ENCODE measurements at places on chromosomes 16 and 17. TPM values are rescaled to one million over a fixed set of nuclear protein-coding genes. Genes with fewer than 3 reads are reported as not detected.

DNA sequence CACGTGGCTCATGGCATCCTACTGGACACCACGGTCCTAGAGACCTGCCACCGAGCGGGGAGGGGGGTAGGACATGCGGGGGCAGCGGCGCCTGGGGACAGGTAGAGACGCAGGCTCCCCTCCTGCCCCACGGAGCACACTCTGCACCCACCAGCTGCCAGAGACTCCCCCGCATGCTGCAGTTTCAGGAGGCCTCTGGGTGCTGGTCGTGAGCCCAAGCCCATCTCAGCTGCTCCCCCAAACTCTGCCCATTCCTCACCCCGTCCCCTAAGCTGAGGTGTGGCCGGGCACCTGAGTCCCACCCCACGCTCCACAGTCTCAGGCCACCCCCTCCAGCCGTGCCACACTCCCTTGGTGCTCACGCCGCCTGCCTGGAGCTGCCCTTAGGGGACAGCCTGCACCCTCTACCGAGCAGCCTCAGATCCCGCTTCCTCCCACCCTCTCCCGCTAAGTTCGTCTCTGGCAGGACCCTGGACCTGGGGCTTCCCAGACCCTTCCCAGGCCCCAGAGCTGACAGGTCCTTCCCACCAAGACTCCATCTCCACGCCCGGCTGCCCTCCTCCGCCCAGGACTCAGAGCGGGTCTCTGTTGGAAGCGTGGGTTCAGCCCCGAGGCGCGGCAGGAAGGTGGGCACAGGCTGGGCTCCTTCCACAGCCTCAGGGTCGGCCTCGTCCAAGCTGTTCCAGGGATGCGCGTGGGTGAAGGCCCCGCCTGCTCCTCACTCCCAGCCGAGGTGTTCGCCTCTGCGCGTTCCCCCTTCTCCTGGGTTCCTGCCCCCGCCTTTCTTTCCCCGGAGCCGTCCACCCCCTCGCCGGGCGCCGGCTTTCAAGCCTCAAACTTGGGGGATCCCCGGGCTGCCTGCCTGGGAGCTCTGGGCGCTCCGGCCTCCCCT lies 1.3 kb downstream of the RAB40B start:
- H3K4me1 ChIP-seq, result no peaks in the 10 kb centered on the region
- peak overlapping the region; percentile 74 for H3K27ac ChIP-seq
- peak overlapping the region; percentile 42 for H3K4me3 ChIP-seq

DNA sequence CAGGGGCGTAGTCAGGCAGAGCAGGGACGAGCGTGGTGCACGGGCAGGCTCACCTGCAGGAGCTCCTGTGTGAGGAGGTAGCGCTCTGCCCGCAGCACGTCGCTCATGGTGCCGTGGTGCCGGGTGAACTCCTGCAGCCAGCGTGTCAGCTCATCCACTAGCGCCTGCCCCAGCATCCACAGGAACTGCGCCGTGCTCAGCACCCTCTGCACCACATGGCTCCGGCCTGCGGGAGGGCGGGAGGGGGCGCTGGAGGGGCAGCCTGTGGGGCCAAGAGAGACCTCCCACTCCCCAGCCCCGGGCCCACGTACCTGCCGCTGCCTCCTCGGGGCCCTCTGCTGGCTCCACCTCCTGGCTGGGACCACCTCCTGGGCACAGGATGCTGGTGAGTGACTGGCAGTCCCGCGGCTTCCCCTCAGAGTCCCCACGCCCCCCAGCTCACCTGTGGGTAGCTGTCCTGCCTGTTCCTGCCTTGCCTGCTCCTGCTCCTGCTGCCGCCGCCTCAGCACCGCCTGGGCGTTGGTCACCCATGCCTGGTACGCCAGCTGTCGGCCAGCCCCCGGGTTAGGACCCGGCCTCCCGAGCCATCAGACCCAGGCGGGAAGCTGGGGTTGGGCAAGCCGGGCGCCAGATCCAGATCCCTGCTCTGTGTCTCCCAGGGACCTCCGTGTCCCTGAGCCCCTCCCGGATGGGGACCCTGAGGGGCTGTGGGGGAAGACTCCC lies 16.6 kb downstream of the CTU2 start:
- H3K27me3 ChIP-seq, result no peaks in the 10 kb centered on the region
- no peaks in the 10 kb centered on the region for H3K4me1 ChIP-seq
- no peaks in the 10 kb centered on the region for H3K36me3 ChIP-seq
- H3K27ac ChIP-seq, result no peak overlapping the region
- no peak overlapping the region for H3K4me3 ChIP-seq

- H3K4me3 ChIP-seq, result no peak overlapping the region
- no peak for DNase-seq
- no peaks in the 10 kb centered on the region for H3K27me3 ChIP-seq
- no peak overlapping the region for H3K27ac ChIP-seq
Measured at GRCh38 chr17:18371455-18371854, 6.1 kb upstream of the EVPLL start.

GRCh38 chr17:21157586-21158370 lies 31.0 kb downstream of the DHRS7B start:
- DNase-seq, result no peak
- H3K27me3 ChIP-seq, result no peaks in the 10 kb centered on the region
- H3K27ac ChIP-seq, result no peak overlapping the region
- peaks cover 4% of the 10 kb centered on the region for H3K4me1 ChIP-seq
- no peak overlapping the region for H3K4me3 ChIP-seq
- H3K36me3 ChIP-seq, result no peaks in the 10 kb centered on the region

DNA sequence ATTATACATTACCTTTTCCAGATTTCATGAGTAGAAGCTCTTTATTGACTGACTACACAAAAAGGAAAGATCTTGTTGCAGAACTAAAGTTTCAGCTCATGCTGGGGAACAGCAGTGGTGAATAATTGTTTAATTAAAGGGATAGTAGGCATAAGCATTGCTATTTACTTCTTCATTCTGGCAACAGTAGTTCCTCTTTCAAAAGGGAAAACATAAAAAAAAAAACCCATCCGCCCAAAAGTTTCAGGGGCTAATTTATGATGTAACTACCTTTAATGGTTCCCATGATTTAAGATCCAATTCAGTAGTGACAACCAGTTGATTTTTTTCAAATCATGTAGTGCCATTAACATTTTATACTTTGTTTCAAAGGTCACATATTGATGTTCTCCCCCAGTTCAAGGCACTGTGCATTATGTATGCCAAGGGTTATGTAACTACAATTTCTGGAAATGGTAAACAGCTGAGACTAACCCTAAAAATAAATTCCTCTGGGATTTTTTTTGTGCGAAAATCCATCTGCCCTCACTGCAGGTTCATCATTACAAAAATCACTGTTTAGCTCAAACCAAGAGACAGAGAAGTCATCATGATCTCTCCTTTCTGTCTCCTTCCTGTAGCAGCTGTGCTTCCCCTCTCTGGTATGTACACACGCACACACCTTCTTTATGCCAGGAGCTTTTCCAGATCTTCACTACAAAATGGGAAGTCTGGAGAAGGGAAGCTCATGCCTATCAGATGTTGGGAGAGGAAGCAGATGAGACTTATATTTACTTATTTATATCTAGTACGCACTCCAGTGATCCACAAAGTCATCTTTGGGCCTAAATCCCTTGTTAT lies 2.2 kb upstream of the PHLPP2 start:
- no peaks in the 10 kb centered on the region for H3K27me3 ChIP-seq
- no peak overlapping the region for H3K4me3 ChIP-seq
- H3K36me3 ChIP-seq, result peaks cover 6% of the 10 kb centered on the region

DNA sequence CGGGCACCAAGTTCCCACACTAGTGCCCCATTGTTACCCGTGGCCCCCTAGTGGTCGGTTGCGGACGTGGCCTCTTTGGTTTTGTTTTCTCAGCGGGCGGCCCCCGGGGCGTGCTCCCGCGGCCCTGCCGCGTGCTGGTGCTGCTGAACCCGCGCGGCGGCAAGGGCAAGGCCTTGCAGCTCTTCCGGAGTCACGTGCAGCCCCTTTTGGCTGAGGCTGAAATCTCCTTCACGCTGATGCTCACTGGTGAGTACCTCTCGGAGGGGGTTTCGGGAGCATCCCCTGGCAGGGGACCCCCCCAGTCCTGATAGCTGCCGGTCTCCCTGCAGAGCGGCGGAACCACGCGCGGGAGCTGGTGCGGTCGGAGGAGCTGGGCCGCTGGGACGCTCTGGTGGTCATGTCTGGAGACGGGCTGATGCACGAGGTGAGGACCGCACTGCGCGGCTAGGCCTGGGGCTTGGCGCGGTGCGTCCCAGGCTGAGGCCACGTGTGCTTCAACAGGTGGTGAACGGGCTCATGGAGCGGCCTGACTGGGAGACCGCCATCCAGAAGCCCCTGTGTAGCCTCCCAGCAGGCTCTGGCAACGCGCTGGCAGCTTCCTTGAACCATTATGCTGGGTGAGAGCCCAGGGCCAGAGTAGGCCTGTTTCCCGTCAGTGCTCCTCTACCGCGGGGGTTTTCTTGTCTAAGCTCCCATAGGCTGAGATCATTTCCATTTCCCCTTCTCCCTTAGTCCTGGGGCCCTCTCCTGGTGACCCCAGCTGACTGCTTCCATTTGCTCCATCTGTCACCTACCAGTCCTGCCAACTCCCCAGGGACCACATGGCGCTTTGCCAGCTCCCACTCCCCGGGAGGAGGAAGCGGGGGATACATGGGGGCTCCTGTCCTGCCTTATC lies 1.7 kb downstream of the SPHK1 start:
- no peak overlapping the region for H3K27ac ChIP-seq
- peak; percentile 83 for DNase-seq
- H3K27me3 ChIP-seq, result no peaks in the 10 kb centered on the region
- peak overlapping the region; percentile 44 for H3K4me3 ChIP-seq
- peaks cover 9% of the 10 kb centered on the region for H3K36me3 ChIP-seq
- H3K4me1 ChIP-seq, result no peaks in the 10 kb centered on the region

GRCh38 chr17:14007951-14008350 lies 61.4 kb upstream of the COX10 start:
- no peaks in the 10 kb centered on the region for H3K4me1 ChIP-seq
- no peaks in the 10 kb centered on the region for H3K36me3 ChIP-seq
- no peak overlapping the region for H3K27ac ChIP-seq
- H3K27me3 ChIP-seq, result no peaks in the 10 kb centered on the region

DNA sequence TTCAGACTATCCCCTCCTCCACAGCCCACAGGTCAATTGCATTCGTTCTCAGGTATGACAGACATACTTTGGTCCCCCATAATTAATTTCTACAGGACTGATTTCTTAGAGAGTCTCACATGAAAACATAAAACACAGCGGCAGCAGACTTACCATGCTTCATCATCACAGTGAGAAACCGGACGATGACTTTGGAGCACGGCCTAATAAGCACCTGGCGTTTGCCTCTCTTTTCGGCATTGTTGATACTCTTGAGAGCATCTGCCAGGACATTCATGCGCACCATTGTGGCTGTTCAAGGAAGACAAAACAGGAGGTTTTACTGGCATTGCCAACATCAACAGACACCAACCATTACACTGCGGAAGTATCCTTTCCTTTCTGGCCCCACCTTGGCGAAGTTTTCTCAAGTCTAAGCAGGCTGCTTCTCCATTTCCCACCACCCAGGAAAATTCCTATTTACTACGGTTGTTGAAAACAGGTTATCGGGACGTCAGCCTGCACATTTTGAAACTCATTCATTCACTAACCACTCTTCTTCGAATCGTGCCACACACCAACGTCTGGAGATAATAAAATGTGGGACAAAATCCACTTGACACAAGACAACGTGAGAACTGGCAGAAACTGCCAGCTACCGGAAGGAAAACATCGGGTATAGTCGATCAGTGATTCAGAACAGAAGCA lies 1.2 kb downstream of the RPS15A start:
- H3K36me3 ChIP-seq, result peaks cover 16% of the 10 kb centered on the region
- DNase-seq, result no peak
- H3K27ac ChIP-seq, result peak overlapping the region; percentile 78

DNA sequence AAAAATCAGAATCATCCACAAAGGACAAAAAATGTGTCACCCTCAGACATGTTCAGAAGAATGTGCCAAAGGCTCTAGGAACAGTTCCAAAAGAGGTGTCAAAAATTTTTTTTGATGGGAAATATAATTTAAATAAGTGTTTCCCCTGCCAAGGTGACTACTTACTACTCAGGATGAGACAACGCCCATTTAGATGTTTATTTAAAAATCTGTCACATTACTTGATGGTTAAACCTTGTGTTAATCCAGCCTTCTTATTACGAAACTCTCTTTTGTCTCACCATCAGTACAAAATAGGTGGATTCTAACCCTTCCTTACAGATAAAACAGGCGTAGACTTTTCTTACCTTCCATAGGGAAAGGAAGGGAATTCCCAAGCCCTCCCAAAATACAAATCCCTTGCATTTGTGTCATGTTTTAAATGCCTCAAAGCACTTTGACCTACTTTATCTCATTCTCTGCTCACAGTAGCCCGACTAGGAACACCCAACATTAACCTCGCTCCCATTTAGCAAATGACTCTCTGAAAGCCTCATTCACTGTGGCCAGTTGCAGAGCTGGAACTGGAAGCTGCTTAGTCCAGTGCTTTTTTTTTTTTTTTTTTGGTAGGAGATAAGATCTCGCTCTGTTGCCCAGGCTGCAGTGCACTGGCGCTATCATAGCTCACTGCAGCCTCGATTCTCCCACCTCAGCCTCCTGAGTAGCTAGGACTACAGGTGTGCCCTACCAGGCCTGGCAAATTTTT lies 5.8 kb upstream of the GNA13 start:
- H3K4me3 ChIP-seq, result no peak overlapping the region
- peaks cover 12% of the 10 kb centered on the region for H3K4me1 ChIP-seq
- H3K36me3 ChIP-seq, result no peaks in the 10 kb centered on the region
- H3K27ac ChIP-seq, result peak overlapping the region; percentile 41
- H3K27me3 ChIP-seq, result no peaks in the 10 kb centered on the region

DNA sequence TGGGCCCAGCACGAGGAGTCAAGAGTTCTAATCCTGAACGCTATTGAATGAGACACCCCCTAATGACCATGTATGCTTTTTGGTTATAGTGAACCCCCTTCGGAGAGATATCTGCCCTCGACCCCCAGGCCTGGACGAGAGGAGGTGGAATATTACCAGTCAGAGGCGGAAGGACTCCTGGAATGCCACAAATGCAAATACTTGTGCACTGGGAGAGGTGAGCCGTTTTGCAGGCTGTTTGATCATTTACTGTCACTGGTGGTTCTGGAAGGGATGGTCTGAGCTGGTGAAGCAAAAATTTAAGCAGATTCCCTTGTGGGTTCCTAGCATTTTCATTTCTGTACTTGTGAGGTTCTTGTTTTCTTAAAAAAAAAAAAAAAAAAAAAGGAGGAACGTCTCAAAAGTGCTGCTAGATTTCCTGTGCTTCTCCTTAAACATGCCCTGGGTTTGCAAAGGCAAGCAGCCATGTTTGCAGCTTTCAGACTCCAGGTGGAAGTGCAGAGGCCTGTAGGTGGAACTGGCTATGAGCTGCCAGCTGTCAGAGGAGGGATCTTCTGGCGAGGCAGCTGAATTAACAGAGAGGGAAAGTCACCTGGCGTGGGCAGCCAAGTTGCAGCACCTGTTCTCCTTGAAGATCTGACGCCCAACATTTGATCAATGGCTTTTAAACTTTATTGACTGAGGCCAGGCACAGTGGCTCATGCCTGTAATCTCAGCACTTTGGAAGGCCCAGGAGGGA lies 3.5 kb downstream of the MARVELD3 start:
- peaks cover 3% of the 10 kb centered on the region for H3K27me3 ChIP-seq
- no peak overlapping the region for H3K4me3 ChIP-seq
- no peaks in the 10 kb centered on the region for H3K4me1 ChIP-seq

- no peaks in the 10 kb centered on the region for H3K4me1 ChIP-seq
- H3K36me3 ChIP-seq, result no peaks in the 10 kb centered on the region
- DNase-seq, result no peak
- H3K4me3 ChIP-seq, result no peak overlapping the region
Measured at GRCh38 chr16:29230671-29231096, 175.8 kb downstream of the NPIPB11 start.

- no peak for DNase-seq
- H3K4me1 ChIP-seq, result no peaks in the 10 kb centered on the region
- no peak overlapping the region for H3K27ac ChIP-seq
- H3K4me3 ChIP-seq, result no peak overlapping the region
- no peaks in the 10 kb centered on the region for H3K27me3 ChIP-seq
- H3K36me3 ChIP-seq, result no peaks in the 10 kb centered on the region
Measured at GRCh38 chr16:22216191-22216831, 10.2 kb downstream of the EEF2K start.

Gene IL21R
- total RNA-seq, result 3.0 TPM

Gene PRSS22
- total RNA-seq, result 30.8 TPM

Gene YPEL2
- total RNA-seq, result 53.6 TPM

Gene NPW
- not detected for total RNA-seq

Gene XAF1
- total RNA-seq, result 35.3 TPM
